NCI-H2081 treated with DMSO at 0.1 percent for 48 hours (cell line): ENCODE measurements at places on chromosomes 5 and 9.
A peak's percentile ranks its signal among the peaks of the same experiment; 100 is the strongest.

- DNase-seq: no peak
Observed at GRCh38 chr5:80487444-80487828, 464 bp upstream of the FAM151B start.

DNA sequence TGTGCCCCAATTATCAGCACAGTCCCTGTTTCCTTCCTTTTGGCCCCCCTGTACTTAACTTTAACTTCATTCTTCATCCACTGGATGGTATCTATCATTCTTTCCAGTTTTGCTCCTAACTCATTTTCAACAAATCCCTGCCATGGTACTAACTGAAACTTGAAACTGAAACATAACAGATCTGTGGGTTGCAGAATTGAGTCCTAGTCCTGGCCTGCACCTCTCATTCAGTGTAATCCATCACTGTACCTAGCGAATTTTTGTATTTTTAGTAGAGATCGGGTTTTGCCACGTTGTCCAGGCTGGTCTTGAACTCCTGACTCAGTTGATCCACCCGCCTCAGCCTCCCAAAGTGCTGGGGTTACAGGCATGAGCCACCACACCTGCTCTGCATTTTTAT lies 15.3 kb upstream of the PIK3R1 start:
- DNase-seq: no peak

DNA sequence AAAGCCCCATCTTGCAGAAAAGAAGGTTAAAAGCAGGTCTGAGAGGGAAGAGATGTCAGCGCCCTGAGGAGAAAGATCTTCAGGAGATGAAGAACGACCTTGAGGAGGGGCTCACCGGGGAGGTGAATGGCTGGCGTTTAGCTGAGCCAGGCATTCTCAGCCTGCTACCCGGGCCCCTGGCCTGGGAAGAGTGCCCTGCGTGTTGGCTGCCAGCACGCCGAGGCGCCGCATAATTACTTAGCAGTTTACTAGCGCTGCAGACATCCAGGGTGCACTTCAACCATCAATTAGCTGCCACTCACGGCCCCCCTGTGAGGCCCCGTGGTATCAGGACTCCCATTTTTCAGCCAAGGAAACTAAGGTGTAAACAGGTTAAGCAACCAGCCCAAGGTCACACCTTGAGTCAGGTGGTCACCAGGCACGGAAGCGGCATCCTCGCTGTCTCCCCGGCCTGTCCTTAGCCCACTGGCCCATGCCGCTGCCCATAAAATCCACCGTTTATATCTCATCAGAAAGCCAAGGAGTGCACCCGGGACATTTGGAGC lies 551.9 kb downstream of the BNC2 start:
- DNase-seq: no peak

DNA sequence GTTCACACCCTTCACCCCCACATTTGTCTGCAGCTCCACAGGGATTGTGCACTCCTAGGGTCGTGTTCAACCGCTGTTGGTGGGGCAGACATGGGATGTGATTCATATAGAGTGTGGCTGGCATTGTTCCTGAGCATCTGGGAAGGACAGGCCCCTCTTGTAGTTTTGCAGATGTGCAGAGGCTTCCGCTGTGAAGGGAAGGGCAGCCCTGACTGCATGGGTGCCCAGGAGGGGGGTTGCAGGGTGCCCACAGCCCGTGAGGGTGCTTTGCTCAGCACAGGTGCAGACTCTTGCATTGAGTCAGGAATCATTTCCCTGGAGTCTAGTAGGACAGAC lies 30.2 kb upstream of the PITX1 start:
- no peak for DNase-seq

DNA sequence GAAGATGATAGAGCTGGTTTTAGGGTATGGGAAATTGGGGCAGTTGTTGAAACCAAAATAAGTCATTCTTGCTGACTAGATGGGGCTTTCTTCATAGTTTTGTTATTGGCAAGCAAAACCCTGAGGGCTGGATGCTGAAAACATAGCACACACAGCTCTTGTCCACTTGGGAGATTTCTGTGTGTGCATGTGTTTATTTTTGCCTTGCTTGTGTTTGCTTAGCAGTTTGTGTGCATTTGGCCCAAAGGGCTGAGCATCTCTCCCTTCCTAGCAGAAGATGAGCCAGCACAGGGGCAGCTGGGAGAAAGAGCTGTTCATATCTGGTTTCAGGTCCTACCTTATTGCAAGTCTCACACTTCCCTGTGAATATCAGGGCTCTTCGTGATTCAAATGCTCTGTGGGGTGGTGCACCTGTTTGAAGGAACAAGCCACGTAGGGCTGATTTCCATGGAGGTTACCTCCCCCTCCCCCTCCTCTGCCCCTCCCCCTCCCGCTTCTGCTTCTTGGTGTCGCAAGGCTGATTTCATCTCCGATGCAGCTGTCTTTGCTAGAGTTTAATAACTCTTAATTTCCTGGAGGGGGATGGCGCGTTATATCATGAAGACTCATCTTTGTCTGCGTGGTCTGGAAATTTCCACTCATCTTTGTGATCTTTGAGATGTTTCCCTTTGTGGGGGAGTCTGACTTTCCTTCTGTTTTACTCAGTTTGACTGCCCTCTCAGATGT lies 296.5 kb downstream of the ARHGAP26 start:
- DNase-seq: no peak

DNA sequence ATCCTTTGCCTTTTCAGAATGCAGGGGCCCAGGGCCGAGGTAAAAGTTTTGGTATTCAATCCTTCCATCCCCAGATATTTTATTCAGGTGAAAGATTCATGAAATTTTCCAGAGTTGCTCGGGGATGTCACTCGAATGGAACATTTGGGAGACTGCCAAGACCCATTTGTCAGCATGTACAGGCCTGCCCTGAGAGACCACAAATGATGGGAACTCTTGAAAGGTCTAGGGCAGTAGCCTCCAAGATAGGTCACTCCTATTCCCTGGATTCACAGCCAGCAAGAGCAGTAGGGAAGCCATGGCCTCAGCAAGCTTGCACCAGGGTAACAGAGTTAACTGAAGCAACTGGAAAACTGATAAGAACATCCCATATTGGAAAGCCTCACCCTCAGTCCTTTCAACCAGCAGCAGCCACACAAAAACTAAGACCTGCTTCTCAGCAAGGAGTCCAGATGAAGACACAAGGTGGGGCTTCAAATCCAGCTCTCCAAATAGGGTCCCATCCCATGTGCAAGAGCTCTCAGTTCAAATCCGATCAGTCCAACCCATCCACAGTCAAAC lies 12.5 kb downstream of the CARD6 start:
- no peak for DNase-seq

- DNase-seq: no peak
Observed at GRCh38 chr5:65647941-65648340, 23.1 kb downstream of the SHLD3 start.

DNA sequence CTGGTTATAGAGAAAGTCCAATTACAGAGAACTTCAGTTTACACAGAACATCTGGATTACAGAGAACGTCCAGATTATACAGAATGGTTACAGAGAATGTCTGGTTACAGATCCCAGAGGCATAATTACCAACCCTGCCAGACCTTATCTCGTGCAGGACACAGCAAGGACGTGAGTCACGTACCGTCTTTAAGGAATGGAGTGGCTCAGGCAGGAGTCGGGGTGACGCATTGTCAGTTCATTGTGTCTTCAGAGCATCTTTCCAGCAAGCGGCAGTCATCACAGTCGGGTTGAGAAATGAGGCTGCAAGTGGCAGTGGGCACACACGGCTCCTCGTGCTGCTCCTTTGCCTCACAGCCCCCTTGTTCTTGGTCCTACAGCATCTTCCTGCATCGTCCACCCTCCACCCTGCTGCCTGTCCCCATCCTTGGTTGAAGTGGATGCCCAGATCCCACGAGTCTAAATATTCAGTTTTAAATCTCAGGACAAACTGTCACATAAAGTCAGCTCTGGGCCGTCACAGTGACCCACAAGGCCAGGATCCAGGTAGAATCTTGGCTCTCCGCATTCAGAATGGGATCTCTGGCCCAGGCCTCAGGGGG lies 30.0 kb upstream of the SLC6A19 start:
- DNase-seq: no peak

DNA sequence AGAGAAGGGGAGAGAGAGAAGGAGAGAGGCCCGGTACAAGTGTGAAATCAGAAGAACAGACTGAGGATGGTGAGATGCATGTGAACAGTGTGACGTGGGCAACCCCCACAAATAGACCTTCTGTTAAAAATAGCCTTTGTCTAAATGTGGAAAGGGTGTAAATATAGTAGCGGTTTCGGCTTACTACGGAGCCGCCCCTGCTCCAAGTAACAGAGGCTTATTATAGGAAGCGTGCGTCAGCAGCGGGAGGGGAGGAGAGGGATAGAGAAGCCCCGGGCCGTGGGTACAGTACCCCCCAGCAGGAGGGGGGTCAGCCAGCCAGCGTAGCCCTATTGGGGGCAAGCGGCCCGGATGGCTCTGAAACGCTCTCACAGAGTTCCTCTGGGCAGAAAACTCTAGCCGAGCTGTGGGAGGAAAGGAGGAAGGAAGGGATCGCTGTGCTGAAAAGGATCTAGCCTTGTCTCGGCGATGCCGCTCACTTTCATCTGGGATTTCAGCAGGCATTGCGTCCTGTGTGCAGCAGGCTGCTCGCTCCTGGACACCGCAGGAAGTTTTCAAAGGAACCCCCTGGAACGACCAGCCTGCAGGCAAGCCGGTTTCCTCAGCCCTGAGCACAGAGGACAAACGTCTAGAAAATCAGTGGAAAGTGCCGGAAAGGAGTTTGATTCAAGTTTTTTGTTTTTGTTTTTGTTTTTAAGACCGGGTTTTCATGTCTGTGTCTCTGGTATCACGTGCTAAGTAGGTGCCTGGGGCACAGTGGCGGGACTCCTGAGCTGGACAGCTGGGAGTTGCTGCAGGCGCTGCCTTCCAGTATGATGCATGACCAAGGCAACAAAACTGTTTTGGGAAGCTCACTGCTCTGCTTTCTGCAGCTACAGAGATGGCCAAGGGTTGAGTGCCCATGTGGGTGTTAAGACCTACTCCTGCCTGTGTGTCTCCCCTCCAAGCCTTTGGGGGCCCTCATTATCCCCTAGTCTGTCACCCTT lies 146.6 kb downstream of the SEC61B start:
- DNase-seq: no peak

- DNase-seq: no peak
Observed at GRCh38 chr9:134291452-134291881, 34.8 kb upstream of the RXRA start.

GRCh38 chr9:84668196-84669012 lies 1.1 kb upstream of the NTRK2 start:
- peak; percentile 72 for DNase-seq

DNA sequence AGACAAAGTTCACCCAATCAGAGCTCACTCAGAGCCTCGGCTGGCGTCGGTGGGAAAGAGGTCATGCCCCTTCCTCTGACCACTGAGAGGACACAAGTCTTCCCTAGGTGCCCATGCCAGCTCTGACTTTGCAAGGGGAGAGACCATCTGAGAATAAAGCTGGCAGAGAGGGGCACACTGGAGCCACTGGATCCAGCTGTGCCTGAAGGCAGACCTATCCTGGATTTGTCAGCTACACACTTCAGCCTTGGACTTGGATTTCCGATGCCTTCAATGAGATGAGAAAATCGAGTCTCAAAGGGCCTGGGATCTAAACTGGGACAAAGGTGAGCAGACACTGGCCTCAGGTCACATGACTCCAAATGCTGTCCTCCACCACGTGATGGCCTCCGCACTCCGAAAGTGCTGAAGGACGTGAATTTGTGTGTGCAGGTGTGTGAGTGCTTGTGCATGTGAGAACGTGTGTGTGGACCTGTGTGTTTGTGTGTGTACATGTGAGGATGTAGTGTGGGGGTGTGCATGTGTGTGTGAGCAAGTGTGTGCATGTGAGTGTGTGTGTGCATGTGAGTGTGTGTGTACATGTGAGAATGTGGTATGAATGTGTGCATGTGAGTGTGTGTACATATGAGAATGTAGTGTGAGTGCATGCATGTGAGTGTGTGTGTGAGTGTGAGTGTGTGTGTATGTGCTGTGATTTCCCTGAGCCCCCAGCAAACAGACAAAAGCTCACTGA lies 37.9 kb downstream of the BARX1 start:
- no peak for DNase-seq

DNA sequence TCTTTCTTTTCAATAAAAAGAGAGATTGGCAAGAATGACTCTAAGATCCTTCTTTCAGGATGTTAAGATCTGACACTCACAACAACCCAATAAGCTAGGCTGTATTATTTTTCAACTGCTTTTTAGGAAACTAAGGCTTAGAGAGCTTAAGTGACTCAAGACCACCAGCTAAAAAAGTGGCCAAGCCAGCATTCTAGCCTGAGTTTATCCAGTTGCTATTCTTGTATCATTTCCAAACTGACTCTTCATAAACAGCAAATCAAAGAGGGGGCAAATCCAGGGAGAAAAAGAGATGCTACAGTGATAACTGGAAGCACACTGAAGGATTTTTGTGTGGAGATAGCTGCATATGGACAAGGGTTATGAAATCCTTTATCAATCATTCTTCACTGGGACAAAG lies 47.1 kb downstream of the TMEM252 start:
- DNase-seq: no peak

- DNase-seq: no peak
Observed at GRCh38 chr9:37621273-37622121, 29.1 kb upstream of the TOMM5 start.

- no peak for DNase-seq
Observed at GRCh38 chr5:86124333-86124732, 493.4 kb upstream of the COX7C start.

DNA sequence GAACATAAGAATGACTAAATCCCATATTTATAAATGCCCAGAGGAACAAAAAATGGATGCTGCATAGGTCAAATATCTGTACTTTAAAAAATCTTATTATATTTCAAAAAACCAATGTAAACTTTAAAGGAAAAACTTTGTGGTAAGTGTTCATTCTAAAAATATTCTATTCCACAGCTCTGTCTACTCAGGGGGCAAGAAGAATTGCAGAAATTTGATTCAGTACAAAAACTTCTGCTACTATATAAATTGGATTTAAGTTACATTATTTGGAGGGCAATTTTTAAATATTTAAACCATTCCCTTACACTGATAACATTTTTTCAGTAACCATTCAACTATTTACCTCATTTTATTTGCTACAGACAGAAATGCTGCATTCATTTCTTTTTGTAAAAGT lies 32.1 kb downstream of the NFIB start:
- no peak for DNase-seq

DNA sequence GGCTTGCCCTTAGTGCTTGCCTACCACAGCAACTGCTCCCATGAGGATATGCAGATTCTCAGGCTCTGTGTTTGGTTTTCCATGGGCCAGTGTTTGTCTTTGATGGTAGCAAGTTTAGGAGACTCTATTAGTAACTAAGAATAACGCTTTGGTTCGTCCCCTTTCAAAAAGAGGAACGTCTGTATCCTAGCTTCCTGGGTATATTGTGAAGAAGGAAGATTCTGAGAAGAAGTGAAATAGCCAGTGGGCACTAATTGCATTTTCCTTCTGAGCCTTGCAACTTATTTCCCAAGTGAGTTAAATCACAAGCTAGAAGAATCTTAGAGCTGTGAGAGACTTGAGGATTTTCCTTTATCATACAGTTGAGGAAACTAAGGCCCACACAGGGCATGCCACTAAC lies 376.8 kb downstream of the PIK3R1 start:
- DNase-seq: no peak
